Spinal cord (tissue), 10 donors: ENCODE measurements at places on chromosomes 4 and X. TPM values are rescaled to one million over a fixed set of nuclear protein-coding genes. Genes with fewer than 3 reads are reported as not detected.

GABRG1 gene
- total RNA-seq: 26.6 TPM

FAM53A gene
- total RNA-seq: 3.3 TPM

KLHL5 gene
- 58.8 TPM for total RNA-seq

CLDN34 gene
- total RNA-seq: 0.33 TPM

CORIN gene
- total RNA-seq: 1.4 TPM

GNRHR gene
- 0.10 TPM for total RNA-seq

OTC gene
- total RNA-seq: 0.30 TPM

AFF2 gene
- total RNA-seq: 43.0 TPM

TRO gene
- total RNA-seq: 99.2 TPM

ARHGAP4 gene
- total RNA-seq: 14.9 TPM

ANKRD50 gene
- 74.5 TPM for total RNA-seq

MAGEA9B gene
- total RNA-seq: not detected

TECRL gene
- not detected for total RNA-seq

GPR173 gene
- 14.0 TPM for total RNA-seq

RGN gene
- total RNA-seq: 10.2 TPM

MAGEA8 gene
- total RNA-seq: not detected

PGM2 gene
- 27.7 TPM for total RNA-seq

KCTD8 gene
- total RNA-seq: 4.1 TPM

AMTN gene
- total RNA-seq: not detected

ENPEP gene
- total RNA-seq: 13.2 TPM

CXCL9 gene
- 0.11 TPM for total RNA-seq

NEUROG2 gene
- total RNA-seq: 1.0 TPM

PDLIM3 gene
- total RNA-seq: 45.3 TPM

MAGEA3 gene
- not detected for total RNA-seq

LIAS gene
- 17.3 TPM for total RNA-seq

RASL11B gene
- 8.0 TPM for total RNA-seq

CXCL11 gene
- 0.69 TPM for total RNA-seq

TMEM156 gene
- 0.72 TPM for total RNA-seq

SPANXN4 gene
- not detected for total RNA-seq

NR3C2 gene
- total RNA-seq: 19.1 TPM

SPOCK3 gene
- total RNA-seq: 139 TPM

CLDN2 gene
- not detected for total RNA-seq

TMPRSS11D gene
- not detected for total RNA-seq

ITGB1BP2 gene
- 1.5 TPM for total RNA-seq

NAAA gene
- total RNA-seq: 23.9 TPM

TLR3 gene
- 8.4 TPM for total RNA-seq
